ENCODE measurements at places on chromosomes 7 and 10.
A peak's percentile ranks its signal among the peaks of the same experiment; 100 is the strongest.

- no peak for DNase-seq
Observed at GRCh38 chr10:98170249-98171117, 36.0 kb downstream of the R3HCC1L start.

DNA sequence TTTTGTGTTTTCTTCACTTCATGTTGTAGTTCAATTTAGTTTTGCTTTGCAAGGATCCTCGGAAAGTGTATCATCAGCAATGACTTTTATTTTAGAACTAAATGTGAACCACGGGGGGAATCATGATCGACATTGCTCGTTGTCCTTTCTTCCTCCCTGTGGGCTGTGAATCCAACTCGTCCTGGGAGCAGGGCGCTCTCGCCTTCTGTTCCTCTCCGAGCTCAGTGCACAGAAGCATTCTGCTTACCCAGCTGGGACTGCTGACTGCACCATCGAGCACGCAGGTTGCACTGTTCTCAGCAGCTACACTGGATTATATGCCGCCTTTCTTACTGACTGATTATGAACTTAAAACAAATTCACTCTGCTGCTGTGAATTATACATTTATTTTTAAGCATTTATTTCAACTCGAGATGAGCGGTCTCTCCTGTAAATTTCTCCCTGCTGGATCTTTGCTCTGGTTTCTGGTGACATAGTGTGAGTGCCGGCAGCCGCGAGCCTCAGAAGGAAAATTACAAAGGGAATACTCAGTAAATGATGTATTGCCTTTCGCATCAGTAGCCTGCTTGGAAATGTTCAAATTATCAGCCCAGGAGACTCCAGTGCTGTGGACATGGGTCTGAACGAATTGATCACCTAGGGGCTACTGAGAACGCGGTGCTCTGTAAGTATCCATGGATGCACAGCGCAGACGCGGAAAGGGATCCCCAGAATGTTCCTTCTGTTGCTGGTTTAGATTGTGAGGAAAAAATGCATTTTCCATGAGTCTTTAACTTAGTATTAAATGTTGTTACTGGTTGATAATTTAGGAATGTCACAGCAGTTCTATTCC, 92.6 kb downstream of the PTPRE start:
- DNase-seq = peak; percentile 59

DNA sequence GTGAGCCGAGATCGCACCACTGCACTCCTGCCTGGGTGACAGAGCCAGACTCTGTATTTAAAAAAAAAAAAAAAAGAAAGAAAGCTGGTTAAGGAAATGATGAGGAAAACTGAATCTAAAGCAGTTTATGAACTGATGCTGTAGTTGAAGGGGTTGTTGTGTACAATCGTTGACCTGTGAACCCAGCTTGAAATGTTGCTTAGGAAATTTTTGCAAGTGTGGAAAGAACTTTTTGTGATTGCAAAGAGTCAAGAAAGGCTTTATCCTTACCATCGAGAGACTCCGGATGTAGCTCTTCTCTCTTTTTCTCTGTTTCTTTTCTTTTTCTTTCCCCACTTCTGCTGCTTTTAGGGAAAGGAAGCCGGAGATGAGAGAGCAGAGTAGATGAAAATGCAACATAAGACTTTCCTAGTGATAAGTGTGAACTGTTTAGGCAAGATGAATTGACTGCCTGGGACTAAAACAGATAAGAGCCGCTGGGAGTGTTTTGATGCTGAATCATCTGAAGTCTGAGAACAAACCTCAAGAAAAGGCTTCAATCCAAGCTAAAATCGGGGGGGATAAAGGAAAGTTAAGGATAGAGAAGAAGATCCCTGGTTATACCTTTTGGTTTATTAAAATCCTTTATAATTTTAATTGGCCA, 69.0 kb downstream of the TAF3 start:
- no peak for DNase-seq

- DNase-seq = no peak
Observed at GRCh38 chr10:5540080-5540479, 15.3 kb downstream of the CALML3 start.

DNA sequence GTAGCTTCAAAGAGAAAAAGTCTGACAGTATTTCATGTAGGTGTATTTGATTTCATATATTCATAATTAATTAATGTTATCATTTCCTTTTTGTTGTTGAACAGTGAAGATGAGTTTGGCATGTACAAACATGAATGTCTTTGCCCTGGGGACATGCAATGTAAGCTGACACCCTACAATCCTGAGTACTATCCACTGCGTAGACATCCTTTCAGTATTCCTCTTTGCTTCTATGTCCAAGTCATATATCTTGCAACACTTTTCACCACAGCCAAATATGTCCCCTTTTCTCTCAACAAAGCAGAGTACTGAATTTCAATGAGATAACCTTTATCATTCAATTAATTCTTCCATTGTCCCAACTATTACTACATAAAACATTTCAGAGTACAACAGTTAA, 93.6 kb downstream of the GPR37 start:
- no peak for DNase-seq

DNA sequence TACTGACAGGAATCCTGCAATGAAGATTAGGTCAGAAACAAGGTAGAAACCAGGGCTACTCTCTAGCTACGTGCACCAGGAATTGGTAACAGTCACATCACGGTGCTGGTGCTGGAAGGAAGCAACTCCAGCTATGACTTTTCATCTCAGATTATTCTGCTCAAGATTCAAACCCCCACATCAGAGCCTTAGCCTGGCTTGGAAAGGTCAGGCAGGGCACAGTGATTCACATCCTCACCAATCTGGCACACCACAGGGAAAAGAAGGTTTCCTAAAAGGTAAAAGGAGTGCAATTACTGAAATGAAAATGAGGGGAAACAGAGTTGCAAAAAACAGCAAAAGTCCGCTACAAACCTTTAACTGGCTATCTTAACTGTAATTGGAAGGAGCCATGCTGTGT, 240.2 kb upstream of the NPSR1 start:
- DNase-seq = no peak

DNA sequence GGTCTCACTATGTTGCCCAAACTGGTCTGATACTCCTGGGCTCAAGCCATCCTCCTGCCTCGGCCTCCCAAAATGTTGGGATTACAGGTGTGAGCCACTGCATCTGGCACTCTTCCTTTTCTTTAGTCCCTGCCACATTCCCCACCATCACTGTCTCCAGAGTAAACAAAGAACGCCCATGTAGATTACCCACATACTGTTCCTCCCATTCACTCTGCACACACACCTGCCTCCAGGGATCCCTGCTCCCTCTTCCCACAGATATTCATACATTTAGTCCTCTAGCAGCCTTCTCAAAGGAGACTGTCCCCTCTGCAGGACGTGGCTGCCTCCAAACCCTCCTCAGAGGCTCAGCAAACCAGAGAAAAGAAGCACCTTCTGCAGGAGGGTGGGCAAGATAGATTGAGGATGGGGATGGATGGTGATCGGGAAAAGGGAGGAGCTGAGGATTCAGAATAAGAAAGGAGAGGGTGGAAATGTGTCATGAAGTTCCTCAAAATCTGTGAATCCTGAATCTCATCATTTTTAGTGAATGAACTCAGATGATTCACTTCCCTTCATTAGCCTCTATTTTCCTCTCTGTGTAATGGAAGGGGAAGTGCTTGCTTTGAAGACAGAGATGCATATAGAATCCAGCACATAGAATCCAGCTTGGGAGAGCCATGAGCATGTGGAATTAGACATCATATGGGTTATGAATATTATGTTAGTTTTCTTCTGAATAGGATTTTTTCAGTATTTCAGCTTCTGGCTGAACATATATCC, 5.5 kb upstream of the PLAU start:
- DNase-seq = no peak

- no peak for DNase-seq
Observed at GRCh38 chr7:3267966-3268690, 32.9 kb upstream of the SDK1 start.

GRCh38 chr10:105063796-105064195, 422.7 kb downstream of the SORCS3 start:
- DNase-seq = no peak

DNA sequence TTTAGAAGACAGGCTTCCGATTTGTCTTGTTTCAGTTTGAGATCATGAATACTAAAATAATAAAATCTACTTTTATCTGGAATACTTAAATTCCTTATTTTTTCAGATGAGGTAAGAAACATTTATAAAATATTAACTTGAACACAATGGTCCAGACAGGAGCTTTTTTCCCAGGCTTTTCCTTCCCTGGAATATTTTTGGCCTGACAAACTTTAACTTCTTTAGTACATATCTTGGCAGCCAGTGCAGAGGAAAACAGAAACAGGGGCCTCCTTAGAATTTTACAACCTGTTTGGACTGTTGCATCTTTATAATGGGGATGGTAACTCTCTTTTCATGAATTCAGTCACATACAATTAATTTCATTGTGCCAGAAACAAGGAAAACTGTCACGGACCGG, 41.4 kb downstream of the NRP1 start:
- DNase-seq = no peak

DNA sequence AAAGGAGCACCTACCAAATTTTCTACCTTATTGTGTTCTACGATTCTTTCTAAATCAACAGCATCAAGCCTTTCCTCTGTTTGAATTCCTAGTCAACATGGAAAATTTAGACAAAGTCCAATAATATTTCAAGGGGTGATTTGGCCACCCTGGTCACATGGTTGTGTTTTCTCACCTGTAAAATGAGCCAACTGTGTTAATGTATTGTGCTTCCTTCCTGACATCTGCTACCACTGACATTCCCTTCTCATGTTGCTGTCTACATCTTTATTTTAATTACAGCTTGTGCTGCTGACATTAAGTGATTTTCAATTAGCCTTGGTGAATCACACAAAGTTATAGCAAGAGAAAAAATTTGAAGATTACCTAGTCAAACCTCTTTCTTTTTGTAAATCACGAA, 83.0 kb upstream of the NPSR1 start:
- no peak for DNase-seq

GRCh38 chr10:88693392-88694020, 12.5 kb upstream of the LIPK start:
- DNase-seq = no peak

DNA sequence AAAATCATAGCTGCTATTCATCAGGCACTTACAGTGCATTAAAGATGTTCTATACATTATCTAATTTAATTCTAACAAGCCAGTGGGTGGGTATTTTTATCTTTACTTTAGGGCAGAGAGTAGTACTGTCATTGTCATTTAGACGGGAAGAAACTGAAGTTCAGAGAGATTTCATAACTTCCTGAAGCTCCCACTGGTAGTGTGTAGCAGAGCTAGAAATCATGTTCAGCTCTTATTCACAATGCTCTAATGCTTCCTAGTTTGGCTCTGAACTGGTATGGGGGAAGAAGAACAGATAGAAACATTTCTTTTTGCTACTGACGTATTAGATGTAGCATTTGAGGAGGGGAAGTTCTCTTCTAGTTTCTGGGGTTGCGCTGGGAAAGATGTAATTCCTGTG, 116.7 kb downstream of the CYP26A1 start:
- no peak for DNase-seq

DNA sequence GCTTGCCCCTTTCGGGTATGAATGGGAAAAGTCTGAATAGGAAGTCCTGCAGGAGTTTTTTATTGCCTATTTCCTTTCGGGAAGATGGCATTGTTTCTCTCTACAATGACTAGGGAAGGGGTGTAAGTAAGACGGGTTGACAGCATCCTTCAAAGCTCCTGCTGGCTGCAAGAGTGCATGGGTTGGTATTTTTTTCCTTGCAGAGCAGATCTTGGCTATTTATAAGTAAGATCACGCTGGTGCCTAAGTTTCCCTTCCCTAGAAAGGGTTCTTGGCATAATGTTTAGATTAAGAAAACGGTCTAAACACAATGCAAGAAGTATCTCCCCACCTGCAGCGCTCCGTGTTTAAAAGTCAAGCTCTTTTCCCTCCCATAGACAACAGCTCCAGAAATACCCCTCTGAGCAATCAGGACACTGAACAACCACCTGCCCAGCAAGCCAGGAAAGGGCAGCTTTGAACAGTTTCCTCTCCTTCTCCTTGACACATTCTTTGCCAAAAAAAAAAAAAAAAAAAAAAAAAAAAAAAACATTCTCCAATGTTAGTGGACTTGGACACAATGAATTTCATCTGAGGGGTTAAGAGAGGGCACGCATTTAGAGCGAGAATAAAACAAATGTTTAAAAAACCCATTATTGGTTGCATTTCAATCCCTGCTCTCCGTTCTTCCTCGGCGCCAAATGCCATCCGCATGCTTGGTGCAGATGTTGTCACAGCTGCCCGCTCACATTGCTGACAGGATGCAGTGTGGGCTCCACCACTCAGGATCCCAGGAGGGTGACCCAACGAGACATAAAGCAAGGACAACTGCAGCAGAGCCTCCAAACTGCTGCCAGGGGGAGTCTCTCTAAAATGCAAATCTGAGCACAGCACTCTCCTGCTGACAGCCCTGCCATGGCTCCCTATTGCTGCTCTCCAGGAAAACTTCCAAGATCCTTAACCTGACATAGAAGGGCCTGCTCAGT, 427.4 kb upstream of the MGMT start:
- DNase-seq = no peak

DNA sequence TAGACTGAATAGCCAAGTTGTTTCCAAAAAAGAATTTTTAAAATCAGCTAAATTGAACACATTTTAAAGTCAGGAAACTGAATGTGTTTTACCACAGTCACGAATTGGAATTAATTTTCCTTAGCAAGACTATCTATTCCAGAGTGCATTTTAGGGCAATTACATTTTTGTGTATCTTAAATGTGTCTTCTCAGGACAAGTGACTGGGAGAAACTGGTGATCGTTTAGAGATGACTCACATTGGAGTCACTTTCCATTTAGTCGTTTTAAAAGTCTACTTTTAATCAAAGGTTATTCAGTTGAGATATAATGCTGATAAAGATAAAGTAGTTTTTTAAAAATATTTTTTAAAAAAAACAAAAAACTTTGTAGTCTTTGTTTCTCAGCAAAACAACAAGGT, 191.7 kb upstream of the SLC26A5 start:
- no peak for DNase-seq

- DNase-seq = peak; percentile 69
Observed at GRCh38 chr10:132942101-132943057, at the start of gene CFAP46. Gene CFAP46, minus strand, starts transcription at chr10:132942570. Its CDS starts 86 bp downstream, at chr10:132942484.

GRCh38 chr10:62451611-62451975, 77.4 kb downstream of the ZNF365 start:
- no peak for DNase-seq

GRCh38 chr10:78079411-78079810, 45.7 kb downstream of the RPS24 start:
- DNase-seq = no peak

DNA sequence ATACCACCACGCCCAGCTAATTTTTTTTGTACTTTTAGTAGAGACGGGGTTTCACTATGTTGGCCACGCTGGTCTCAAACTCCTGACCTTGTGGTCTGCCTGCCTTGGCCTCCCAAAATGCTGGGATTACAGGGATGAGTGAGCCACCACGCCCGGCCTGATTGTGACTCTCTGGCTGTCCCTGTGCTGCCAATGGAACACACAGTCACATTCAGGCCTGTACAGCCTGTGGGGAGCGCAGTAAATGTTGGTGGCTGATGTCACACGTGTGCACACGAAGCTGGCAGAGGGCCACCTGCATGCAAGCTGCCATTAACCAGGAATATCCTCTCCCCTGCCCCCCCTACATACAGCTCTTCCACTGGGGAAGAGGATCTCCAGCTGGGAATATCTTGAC, 22.1 kb downstream of the POLL start:
- DNase-seq = no peak

- peak; percentile 45 for DNase-seq
Observed at GRCh38 chr10:24518981-24519597, 204.6 kb downstream of the ARHGAP21 start.

Data from nucleus accumbens (tissue), 56 donors.